Stimulated activated CD8-positive, alpha-beta memory T cell treated with anti-CD3 and anti-CD28 coated beads, Interleukin-12 subunit alpha, Interleukin-12 subunit beta, amount 100 ng/mL, for 1 hour (primary cell): ENCODE measurements at places on chromosomes 4 and X.

DNA sequence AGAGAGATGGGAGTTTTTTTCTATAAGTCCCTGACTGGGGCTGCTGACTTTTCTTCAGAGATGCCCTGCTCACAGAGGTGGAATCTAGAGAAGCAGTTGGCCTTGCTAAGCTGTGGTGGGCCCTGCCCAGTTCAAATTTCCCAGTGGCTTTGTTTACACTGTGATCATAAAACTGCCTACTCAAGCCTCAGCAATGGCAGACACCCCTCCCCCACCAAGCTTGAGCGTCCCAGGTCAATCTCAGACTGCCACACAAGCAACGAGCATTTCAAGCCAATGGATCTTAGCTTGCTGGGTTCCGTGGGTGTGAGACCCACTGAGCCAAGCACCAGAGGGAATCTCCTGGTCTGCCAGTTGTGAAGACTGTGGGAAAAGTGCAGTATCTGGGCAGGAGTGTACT is 199.8 kb upstream of the WDFY3 start:
- no peak for DNase-seq

GRCh38 chrX:40085714-40086113 is 12.0 kb downstream of the BCOR start:
- no peak for DNase-seq

DNA sequence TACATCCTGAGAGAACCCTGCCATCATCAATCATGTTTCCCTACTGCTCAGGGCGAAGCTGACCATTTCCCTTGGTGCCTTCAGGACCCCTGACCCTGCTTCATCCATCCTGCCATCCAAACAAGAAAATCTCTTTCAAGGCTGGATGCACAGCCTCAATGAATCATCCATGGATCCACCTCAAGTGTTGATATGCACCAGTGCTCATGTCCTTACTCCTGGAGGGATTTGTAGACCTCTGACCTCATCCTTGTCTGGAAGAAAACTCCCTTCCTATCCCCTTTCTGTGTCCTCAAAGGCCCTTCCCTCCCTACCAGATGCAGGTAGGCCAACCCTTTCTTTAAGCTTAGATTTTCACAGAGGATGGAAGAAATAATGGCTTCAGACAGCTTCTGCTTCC is 24.6 kb downstream of the BEX3 start:
- DNase-seq = no peak

- DNase-seq = no peak
Observed at GRCh38 chr4:4633431-4633830, 91.6 kb upstream of the STX18 start.

DNA sequence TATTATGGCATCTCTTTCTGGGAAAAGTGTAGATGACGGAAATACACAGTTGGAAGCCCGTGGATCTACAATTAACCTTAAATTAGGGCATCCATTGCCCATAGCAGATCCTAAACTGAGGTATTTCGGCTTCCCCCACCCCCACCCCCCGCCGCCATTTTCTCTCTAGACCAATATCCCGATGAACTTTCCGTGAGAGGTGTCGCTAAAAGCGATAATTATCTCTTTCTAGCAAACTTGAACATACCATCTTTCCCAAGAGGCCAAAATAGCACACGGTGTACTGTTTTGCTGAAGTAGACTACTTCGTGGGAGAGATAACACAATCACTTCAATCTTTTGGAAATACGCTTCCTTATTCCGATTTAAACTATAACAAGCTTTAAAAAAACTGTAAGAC is 554 bp downstream of the KLHL15 start:
- DNase-seq = no peak

DNA sequence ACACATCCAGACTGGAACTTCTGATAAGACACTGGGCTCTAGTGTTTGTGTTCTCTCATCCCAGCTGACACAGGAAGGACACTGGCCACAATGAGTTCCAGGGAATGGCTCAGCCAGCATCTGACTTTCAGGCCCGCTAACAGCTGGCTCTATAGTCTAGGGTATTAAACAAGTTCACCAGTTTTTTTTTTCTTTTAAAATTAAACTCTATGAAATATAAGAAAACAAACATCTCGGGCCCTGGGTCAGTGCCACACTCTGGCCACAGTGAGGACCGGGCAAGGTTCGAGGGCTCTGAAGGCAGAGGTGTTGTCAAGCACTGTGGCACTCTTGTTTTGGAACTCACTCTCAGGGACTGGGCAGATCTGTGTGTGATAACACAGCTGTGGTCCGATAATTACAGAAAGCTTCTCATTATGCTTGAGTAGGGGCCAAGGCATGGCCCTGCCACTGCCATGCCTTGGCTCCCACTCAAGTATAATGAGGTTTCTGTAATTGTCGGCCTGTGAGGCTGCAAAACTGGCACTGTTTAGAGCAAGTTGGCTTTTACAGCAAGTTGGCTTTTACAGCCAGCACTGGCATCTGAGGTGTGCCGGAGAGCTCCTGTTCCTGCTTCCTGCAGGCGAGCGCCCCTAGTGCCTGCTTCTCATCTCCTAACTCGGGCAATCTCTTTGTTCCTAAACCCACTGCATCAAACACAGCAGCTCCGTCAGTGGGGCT is 62.8 kb downstream of the PPP1R2C start:
- peak; percentile 7 for DNase-seq

DNA sequence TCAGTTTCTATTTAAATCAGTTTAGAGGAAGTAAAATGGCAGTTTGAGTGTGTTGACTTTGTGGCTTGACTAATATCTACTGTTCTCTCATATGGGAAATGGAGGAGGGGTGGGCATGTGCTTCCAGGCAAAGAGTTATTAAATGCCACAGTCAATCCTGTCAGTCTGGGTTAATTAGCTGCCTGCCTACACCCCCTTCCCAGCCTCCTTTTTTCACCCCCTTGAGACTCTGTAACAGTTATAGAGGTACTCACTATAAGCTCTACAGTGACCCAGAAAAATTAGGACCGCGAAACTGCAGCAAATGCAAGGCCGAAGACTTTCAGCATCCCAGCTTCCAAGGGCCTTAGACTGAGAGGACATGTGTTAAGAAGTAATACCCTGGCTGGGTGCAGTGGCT is 165.2 kb downstream of the CORIN start:
- no peak for DNase-seq
